Stimulated activated CD8-positive, alpha-beta memory T cell treated with anti-CD3 and anti-CD28 coated beads, Interleukin-4, amount 100 ng/mL, for 1 hour (primary cell): ENCODE measurements at places on chromosomes 1 and 21.

DNA sequence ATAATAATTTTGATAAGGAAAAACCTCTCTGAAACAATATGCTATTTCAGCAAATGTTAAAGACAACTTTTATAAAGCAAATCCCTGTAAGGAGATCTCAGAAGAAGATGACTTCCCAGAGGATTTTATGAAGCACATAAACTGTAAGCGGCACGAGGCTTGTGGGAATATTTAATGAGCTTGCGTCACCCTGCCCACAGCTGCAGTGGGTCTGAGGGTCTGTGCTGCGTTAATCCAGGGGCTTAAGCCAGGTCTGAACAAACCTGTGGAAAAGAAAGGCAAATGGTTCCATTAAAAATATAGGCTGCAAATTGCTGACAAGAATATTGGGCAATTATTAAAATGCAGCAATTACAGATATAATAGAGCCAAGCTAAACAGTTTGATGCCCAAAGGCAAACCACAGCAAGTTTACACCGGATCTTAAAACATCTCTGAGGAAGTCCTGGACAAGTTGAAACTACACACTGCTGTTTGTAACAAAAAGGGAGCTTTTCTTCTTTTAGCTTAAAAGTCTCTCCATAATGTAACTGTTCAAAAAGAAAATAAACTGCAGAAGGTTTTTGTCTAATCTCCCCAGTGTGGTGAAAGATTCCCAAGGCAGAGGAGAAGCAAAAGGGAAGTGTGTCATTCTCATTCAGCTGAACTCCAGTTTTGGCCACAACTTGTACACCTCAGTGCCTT, 21.8 kb downstream of the TGFBR3 start:
- no peak for DNase-seq

DNA sequence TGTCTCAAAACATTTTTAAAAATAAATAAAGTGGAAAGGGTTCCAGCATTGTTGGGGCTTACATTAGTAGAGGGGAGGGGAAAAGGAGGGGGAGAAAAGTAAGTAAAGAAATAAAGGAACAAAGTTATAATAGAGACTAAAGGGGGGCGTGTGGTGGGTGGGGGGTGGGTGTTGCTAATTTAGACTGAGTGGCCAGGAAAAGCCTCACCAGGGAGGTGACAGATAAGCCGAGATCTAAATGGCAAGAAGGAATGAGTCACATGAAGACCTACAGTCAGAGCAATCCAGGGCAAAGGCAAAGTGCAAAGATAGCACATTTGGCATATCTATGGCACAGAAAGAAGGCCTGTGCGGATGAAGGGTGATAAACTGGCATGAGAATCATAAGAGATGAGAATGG, 7.5 kb downstream of the MPL start:
- DNase-seq, result no peak

GRCh38 chr1:173285048-173285447, 77.9 kb upstream of the TNFSF4 start:
- DNase-seq, result no peak

GRCh38 chr21:45588086-45588825, 46.0 kb upstream of the SLC19A1 start:
- no peak for DNase-seq

GRCh38 chr1:79353224-79353623, 346.7 kb upstream of the ADGRL4 start:
- DNase-seq, result no peak

- DNase-seq, result no peak
Observed at GRCh38 chr1:233097546-233097945, 147.1 kb downstream of the NTPCR start.

DNA sequence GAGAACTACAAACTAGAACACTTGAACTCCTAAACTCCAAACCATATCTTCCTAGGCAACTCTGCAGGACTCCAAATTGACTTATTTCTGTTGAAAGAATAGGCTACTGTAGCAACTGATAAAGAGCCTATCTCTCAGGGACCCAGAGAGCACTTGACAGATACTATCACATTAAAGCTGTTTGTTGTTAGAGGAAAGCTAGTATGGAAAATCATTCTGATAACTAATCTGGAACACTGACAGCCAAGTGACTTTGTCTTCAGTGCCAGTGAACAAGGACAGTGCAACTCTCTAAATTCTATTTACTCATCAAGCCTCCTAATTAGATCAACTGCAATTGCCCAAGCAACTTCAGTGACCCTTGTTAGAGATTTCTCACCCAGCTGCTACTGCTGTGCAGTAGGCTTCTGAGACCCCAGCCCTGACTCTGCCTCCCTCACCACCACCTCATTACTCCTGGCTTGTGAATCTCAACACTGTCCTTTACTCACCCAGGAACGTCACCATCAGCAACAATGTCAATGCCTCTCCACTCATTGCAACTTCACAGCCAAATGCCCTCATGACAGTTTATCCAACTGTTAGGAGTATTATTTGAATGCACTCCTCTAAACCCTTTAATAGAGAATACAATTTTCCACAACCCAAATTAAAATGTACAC, 7.4 kb upstream of the RGS13 start:
- no peak for DNase-seq

GRCh38 chr1:215287362-215287761, 204.8 kb downstream of the KCNK2 start:
- DNase-seq, result no peak

DNA sequence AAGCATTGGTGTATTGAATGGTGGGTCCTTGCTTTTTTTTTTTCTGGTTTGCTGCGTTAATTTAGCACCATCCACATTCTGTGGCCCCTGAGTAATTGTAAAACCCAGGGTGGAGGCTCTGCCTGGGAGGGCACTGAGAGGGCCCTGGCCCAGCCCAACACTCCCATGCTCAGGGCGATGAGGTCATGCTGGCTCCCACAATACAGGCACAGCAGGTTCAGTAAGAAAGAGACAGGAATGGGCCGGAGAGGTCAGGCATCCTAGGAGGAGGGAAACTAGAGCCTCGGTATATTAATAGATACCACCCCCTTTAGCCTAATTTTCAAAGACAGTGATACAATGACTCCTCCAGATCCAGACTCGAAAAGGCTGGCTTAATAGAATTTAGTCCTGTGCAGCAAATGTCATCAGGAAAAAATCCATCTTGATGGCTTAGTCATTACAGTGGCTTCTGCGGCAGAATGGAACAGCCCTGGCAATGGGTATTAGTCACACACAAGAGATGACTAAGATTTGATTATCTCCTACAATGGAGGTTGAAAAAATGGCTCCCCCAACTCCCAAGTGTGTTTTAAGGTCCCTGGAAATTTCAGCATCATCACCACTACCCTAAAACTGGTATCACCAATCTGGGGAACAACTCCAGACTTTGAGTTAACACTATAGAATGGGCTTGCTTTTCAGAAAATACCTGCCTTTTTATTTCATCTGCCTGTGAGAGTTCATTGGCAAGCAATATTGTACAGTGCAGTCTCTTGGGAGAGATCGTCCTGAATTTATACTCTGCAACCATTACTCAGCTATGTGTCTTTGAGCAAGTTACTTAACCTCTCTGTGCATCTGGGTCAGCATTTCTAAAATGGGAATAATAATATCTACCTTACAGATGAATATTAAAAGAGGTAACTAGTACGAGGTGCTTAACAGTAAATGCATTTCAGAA, 43.9 kb upstream of the LYST start:
- DNase-seq, result no peak

DNA sequence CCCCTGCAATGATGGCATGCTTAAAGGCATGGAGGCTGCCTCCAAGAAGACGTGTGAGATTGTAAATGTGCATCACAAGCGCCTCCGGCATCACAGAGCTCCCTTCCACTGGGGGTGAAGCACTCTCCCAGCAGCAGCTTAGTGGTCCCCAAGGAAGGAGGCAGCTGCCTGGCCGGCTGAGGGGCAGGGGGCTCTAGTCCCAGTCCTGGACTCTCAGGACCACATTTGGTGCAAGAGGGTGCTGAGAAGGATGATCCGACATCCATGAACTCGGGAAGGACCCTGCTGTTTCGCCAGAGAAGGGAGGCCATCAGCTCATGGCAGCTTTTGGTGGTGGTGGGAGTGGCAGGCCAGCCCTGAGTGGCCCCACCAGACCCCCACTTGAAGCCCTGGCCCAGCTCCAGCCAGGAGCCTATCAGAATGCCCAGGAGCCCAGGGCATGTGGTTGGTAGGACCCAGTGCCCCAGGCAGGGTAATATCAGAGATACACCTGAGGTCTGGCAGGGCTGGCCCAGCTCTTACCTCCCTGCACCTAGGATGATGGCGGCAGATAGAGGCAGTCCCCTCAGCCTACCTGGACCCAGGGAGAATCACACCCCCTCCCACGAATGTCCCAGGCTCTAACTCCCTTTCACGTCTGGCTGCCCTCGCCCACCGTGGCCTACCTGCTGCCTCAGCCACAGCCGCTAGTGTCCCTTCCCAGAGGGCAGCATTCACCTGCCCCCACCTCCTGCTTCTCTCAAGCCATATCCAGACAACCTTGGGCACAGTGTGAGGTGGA, 2.4 kb upstream of the WNT9A start:
- DNase-seq, result no peak

DNA sequence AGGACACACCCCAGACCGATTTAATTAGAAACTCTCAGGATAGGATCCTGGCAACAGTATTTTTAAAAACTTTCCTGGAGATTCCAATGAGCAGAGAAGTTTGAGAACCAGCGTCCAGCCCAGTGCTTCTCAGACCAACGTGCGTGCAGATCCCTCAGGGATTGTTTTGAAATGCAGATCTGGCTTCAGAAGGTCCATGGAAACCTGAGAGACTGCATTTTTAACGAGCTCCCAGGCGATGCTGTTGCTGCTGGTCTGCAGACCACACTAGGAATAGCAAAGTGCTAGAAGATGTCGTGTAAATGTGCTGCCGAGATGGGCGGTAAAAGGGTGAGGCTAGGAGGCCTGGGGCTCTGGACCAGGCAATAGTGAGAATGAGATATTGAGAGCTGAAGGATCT, 18.4 kb upstream of the CASQ1 start:
- DNase-seq, result no peak

DNA sequence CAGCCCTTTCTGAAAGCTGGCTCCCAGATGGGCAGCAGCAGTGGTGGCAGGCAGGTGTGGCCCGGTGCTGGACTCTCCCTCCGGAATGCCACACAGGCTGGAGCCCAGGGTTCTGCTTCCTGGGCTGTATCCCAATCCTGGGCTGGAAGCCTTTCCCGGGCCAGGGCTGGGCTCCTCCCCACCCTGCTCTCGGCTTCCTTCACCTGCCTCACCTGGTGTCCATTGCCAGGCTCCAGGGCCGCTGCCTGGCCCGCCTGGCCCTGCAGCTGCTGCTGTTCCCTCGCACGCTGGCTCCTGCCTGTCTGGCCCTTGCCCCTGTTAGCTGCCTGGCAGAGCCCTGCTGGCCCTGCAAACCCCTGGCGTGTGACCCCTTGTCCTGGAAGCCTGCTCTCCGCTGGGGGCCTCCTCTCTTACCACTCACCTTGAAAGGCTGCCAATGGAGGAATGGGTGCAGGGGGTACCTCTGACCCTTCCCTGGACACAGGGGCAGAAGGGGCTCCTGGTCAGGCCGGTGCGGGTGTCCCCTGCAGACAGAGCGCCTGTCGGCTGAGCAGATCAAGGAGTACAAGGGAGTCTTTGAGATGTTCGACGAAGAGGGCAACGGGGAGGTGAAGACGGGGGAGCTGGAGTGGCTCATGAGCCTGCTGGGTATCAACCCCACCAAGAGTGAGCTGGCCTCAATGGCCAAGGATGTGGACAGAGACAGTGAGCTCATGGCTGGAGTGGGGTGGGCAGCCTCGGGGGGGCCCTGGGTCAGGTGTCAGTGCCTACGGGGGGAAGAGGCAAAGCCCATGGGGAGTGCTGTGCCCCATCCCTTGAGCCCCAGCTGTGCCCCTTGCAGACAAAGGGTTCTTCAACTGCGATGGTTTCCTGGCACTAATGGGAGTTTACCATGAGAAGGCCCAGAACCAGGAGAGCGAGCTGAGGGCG, 1.1 kb downstream of the CALML6 start:
- no peak for DNase-seq

DNA sequence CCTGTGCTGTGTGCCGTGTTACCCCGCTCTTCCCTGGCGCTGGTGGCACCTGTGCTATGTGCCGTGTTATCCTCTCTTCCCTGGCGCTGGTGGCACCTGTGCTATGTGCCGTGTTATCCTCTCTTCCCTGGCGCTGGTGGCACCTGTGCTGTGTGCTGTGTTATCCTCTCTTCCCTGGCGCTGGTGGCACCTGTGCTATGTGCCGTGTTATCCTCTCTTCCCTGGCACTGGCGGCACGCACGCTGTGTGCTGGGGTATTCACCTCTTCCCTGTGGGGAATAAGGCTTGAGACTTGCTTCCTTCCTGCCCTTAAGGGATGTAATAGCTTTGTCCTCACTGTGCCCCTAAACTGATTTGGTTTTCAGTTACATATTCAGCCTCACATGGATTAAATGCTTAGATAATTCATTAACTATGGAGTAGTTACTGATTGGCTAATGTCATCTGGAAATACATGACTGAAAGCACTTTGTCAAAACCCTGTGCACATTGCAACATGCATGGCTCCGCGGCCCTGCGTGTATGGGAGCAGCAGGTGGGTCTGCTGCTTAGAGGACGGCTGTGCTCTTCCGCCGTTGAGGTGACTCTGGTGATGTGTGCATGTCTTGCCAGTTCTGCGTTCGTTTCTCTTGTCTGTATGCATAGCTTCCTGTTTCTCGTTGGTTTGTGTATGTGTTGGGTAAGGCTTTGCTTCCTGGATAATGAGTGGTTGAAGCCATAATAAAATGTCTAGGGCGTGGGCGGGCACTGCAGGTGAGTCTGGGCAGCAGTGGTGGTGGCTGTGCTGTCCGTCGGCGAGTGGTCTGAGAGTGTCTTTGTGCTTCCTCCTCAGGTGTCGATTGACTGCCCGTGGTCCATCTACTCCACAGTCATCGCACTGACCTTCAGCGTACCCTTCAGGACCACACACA, 17.9 kb upstream of the PWP2 start:
- no peak for DNase-seq

GRCh38 chr1:48530727-48531351, 58.8 kb upstream of the SPATA6 start:
- no peak for DNase-seq

DNA sequence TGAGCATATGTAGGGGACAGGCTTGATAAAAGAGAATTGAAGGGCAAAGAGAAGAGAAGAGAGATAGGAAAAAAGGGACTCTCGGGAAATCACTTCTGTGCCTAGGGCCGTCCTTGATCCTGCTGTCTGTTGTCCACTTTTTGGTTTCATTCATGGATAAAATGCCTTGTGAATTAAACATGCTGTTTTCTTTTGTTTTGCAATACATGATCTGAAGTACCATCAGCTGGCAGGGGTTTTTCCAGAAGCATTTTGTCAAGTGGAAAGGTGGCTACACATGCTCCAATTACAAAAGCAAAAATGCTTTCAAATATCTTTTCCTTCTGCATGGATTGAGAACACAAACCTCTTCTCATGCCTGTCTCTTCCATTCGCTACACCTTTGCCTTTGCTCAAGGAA, 361.7 kb downstream of the PDE4B start:
- DNase-seq, result no peak

DNA sequence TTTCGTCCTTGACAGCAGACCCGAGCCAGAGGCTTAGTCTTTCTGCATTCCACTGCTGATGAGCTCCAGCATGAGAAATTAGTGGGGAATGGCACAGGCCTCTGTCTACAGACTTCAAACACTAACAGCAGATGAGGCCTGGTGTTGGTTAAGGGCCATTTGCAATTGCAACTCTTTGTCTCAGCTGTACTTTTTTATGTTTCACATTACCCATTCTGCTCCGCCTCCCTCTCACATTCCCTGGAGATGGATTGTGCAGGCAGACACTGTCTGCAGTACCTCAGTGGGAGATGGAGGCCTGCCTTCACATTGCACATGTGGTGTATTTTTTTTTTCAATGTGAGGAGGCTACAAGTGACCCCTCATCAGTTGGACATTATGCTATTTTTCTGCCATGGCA, 370.2 kb downstream of the DUSP10 start:
- no peak for DNase-seq

GRCh38 chr1:184854496-184855140, 100.0 kb upstream of the EDEM3 start:
- no peak for DNase-seq

- DNase-seq, result no peak
Observed at GRCh38 chr1:2046953-2047748, 3.1 kb upstream of the PRKCZ start.
